T follicular helper cell (primary cell): ENCODE measurements at places on chromosomes 5 and 9.
A peak's percentile ranks its signal among the peaks of the same experiment; 100 is the strongest.

DNA sequence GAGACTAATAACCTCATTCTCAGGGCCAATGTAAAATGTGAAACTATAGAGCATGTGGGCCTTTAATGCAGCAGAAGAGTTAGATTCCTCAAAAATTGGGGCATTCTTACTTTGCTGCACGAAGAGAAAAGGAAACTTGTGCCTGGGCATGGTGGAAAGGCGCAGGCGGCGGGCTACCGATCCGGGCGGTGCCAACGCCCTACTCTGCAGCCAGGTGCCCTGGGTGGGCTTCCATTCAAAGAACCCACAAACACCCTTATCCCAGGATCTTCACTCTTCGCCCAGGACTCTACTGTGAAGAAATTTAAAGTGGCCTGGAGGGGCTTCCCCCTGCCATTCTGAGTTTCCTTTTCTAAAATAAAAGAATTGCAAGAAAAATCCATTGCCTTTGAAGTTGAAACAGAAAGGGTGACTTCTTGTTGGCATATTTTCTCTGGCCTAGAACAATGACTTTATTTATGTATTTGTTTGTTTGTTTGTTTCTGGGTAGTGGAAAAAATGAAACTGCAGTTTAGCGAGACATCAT lies 124.9 kb downstream of the TMEM161B start:
- no peak for DNase-seq

DNA sequence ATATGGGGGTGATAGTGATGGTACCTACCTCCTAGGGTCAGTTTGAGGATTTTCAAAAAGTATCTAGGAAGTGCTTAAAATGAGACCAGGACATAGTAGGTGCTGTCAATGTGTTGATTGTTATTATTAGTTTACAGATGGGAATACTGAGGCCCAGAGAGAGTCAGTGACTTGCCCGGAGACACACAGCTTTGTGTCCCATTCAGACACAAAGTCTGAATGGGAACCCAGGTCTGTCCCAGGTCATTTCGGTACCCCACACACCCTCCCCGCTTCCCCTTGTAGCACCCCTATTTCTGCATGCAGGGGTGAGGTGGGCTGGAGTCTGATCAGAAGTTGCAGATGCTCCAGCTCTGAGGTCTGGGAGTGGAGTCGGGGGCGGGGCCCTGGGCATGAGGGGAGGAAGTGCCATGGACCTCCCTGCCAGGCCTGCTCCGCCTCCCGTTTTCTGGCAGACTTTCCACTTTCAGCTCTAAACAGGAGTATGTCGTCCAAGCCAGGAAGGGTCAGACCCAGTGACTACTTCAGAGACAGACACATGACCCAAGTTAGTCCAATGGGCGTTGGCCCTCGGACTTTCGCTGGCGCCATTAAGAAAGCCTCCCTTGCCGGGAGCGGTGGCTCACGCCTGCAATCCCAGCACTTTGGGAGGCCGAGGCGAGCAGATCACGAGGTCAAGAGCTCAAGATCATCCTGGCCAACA lies 3.2 kb upstream of the DBN1 start:
- no peak for DNase-seq

- no peak for DNase-seq
These were observed 52.3 kb upstream of the FAM120AOS start for GRCh38 chr9:93505541-93506132.

DNA sequence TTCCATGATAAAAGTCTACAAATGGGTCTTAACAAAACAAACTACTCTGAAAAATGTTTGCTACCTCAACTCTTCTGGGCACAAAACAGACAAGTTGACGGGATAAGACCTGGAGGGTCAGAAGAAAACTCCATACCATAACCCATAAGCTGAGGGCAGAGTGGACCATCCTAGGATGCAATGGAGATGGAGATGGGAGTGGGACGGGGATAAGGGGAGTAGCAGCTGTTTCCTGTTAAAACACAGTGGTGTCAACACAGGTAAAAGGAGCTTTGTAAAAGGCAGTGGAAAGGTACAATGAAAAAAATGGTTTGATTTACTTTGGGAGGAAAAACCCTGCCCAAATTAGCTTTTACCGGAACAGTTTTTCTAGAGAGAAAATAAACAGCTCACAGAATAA lies 41.6 kb downstream of the CEMIP2 start:
- no peak for DNase-seq

DNA sequence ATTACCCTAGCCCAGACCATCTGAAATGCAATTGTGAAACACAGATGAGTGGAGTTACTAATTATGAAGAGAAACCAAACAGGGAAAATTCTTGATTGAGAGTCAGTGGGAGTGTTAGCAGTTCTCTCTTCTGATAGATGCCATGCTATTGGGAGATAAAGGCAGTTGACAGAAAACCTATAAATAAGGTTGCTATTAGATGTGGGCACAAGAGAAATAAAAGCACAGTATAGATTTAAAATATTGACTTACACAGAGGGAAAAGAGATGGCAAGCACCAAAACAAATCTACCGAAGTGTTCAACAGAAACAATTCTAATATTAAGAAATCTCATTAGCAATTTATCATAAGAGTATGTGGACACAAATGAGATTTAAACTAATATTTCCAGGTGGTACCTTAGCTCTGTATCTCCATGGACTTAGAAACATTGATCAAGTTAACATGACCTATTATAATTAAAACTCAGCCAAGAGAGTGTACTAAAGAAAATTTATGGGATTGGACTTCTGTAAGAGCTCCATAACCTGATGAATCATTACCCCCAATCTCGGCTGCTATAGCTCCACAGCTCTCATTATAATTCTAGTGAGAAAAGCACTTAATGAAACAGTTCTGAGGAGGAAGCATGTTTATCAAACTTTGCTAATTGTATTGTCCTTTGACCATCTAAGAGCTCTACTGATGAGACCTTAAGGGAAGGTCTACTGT lies 665.0 kb upstream of the RIOK2 start:
- no peak for DNase-seq

DNA sequence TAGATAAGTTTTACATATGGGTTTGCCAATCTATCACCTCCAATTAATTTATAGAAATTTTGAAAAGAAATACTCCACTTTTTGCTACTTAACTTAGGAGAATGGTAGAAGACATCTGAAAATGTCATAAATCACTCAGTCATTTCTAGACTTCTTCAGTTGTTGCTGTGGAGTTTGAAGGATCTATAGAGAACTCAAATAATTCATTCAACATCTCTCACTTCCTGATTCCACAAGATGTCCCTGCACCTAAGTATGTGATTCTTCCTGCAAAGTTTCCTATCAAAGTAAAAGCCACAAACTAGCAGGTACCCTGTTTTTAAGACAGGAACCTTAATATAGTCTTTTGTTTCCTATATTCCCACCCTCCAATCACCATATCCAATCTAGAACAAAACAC lies 297.1 kb upstream of the ATP10B start:
- no peak for DNase-seq

DNA sequence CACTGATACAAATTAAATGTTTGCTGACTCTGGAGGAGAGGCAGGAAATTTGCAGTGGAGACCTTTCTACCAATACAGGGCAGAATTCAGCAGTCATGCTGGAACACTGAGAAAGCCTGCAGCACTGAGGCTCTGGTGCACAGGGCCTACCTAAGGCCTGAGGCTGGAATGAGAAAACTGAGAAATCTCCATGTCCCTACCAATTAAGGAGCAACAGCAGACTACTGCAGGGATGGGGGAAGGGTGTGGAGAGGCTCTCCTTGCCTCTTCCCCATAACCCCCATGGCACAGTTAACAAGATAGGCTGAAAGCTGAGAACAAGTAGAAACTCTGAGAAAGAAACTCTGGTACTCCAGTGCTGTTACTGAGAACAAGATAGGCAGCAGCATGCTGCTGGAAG lies 10.5 kb downstream of the FBXO4 start:
- no peak for DNase-seq

- DNase-seq, result no peak
These were observed 62.6 kb downstream of the NUP214 start for GRCh38 chr9:131187957-131188356.

GRCh38 chr9:125538092-125538473 lies 168.9 kb downstream of the MAPKAP1 start:
- DNase-seq, result no peak

- no peak for DNase-seq
These were observed 2.7 kb downstream of the TERT start for GRCh38 chr5:1292139-1292538.

- DNase-seq, result no peak
These were observed 1233.8 kb upstream of the WWC1 start for GRCh38 chr5:167057665-167058064.

DNA sequence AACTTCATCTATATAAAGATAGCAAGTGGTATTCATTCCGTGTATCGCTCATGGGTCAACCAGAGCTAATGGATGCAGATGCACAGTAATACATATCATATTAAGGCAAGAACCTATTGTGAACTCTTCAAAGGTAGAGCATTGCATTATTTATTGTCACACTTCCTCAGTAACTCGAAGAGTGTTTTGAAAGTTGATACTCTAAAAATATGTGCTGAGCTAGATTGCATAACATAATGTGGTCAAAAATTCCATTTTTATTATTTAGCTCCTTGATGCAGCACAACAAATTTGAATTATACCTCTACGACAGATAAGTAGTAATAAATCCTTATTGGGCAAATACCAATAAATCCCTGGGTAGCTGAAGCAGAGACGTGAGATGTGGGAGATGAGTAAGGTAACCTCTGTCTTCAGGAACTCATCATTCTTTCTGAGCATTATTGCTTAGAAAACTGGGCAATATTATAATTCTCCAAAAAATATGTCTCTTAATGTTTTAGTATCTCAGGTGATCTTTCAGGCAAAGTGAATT lies 70.3 kb downstream of the CDH18 start:
- no peak for DNase-seq

DNA sequence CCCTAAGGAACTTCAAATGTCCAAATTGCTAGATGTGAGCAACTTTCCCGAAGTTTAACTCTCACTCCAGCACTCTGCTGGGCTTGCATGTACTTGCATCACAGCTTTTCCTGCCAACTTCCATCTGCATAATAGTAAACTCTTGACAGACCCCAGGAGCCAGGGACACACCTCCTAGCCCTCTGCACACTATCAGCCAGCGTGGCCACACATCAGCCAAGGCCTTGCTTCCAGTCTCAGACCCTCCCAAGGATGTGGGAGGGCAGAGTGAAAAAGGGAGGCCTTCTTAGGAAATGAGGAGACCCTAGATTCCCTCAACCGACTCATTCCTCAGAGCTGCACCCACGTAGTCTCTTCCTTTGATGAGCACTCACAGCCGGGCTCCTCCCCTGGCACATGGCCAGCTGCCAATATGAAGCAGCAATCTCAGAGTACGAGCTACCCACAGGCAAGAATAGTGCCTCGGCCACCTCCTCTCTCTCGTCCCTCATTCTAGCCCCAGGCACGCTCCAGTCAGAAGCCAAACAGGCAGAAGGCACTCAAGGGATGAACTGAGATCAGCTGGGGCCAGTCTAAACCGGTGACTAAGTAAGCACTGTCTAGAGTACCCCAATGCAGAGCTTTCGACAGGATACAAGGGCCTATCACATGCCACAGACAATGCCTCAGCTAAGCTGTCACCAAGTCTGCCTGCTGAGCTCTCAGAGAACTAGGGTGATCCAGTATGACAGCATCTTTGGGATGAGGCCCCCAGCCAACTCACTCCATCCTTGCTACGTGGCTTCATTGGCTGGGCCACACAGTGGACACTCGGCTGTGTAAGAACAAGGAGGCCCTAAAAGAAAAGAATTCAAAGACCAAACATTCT lies 2.3 kb downstream of the P4HA2 start:
- peak; percentile 9 for DNase-seq
